ENCODE measurements at places on chromosomes 7 and 10.
A peak's percentile ranks its signal among the peaks of the same experiment; 100 is the strongest.

DNA sequence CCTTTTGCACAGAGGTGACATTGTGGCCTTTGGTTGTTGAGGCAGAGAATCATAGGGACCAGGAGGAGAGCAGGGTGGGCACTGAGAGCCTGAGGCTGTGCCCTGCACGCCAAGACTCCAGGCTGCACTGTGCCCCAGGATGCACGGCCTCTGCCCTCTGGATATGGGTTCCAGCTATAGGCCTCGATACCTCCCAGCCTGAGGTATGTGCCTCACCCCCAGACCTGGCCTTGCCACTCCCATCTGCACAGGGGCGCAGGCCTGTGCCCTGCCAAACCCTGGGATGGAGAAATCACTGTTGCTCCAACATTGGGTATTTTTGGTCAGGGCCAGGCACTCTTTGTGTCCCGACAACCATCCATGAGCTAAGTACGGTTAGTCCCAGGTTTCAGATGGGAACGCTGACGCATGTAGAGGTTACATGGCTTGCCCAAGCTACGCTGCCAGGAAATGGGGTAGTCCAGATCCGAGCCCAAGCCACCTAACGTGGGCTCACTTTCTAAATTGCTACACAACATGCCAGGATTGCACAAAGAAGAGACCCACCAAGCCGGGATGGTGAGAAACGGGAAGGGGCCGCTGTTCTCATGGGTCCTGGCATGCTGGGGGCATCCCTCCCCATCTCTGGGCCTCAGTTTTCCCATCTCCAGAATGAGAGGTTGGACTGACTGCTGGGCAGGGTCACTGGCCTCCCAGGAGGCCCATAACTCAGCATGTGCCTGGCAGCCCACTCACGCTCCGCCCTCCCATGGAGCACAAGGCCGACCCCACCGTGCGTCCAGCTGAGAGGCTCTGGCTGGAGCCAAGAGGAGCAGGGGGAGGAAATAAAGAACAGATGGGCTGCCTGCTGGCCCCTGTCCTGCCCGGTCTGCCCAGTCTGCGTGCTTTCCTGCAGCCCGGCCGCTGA is 44.2 kb downstream of the ZCCHC24 start:
- DNase-seq = peak; percentile 90

DNA sequence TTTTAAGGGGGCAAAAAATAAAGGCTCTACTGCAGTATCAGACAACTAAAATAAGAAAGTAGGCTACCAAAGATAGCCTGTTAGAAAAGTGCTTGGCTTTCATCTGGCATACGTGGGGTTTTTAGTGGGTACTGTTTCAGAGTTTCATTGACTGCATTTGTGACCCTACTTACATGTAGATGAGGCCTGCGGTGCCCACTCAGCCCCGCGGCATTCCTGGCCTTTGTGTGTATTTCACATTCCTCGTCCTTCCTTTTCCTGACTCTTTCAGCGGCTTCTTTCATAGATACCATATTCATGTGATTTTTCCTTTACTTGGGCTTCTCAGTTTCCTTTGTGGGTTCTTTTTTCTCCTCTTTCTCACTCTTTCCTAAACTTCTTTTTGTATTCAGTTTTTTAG is 50.7 kb downstream of the UBE3C start:
- DNase-seq = no peak

DNA sequence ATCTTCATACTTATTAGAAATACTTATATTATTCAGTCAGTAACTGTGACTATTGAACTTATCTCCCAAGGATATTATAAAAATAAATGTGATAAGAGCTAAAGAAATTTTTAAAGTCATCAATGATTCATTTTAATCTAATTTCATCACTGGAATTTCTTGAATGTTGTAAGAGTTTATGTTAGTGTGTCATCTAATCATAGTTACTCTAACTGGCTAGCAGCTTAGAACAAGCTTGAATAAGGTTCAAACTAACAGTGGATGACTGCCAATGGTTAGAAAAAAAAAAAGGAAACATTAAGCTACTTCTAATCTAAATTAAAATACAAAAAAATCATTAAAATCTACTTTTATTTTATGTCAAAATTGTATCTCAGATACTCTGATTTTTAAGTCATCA is 1066.3 kb downstream of the CNTNAP2 start:
- peak; percentile 23 for DNase-seq

- no peak for DNase-seq
Observed at GRCh38 chr7:98281757-98282606, 496 bp downstream of the BRI3 start.

- DNase-seq = no peak
Observed at GRCh38 chr10:74643596-74643975, 182.8 kb upstream of the KAT6B start.

DNA sequence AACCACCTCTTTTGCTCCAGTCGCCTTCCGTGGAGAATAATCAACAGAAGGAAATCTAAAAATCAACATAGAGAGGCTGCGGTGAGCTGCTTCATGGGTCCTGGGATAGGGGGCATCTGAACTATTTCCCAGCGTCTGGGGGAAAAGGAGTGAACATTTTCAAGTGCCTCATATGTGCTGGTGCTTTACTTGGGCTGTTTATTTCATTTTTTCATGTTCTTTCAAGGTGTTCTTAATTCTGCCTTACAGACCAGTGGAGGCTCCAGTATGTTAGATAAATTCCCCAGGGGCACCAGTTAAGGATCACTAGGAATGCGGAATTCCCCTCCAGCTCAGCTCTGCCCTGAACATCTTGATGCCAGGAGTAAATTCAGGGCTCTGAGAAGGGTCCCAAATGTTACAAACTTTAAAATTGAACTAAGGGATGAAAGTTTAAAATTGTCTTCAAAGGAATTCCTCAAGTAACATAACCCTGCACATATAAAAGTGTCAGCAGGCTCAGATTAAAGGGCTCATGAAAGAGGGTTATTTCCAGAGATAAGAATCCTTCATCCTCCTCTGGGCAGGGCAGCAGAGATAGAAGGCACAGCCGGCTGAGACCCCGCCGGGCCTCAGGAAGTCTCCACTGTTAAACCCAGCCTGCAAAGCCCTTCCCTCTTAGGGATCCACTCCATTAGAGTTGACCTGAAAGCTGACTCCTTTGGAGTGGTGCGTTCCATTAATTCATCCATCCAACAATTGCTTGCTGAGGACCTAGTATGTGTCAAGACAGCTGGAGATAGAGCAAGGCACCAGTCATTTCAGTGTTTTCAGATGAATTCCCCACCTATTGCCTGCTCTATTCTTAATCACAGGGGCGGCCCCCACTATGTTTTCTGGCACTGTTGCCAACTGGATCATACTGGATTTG is 345.8 kb downstream of the KCNMA1 start:
- DNase-seq = no peak

DNA sequence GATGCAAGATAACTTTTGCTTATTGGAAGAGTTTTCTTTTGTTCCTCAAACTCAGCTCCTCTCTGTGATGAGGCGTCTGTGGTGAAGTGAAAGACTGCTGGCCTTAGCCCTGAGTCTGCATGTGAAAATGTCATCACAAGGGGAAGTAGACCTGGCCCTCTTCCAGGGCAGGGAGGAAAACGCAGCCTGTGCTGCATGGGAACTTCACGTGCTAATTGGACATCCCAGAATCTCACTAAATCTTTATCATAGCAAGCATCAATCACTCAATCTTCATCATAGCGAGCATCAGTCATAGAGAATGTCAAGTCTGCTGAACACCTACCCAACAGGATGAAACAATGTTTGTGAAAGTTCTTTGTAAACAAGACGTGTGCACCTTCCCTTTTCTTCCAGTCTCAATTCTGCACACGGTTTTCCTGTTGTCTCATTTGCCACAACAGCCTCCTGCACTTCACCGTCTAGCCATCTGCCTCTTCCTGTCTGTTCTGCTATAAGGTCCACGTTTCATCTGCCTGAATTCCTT is 314.6 kb downstream of the FRMD4A start:
- DNase-seq = peak; percentile 91

DNA sequence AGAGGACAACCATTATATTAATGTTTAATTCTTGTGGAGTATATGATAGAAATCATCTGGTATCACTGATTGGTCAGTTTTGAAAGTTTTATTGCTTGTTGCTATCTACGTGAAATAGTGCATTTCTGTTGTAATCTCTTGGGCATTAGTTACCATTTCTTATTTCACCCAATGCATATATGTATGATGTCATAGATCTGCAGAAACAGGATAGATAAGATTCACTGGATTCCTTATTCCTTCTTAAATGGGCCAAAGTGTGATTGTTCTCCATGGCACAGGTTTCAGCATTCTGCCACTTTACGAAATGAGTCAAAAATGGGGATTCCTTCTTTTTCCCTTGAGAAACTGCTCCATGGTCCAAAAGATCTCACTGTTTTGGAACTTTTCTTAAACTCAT is 56.6 kb downstream of the VTI1A start:
- DNase-seq = no peak

GRCh38 chr10:20313665-20314064 is 497.4 kb downstream of the PLXDC2 start:
- DNase-seq = peak; percentile 92

DNA sequence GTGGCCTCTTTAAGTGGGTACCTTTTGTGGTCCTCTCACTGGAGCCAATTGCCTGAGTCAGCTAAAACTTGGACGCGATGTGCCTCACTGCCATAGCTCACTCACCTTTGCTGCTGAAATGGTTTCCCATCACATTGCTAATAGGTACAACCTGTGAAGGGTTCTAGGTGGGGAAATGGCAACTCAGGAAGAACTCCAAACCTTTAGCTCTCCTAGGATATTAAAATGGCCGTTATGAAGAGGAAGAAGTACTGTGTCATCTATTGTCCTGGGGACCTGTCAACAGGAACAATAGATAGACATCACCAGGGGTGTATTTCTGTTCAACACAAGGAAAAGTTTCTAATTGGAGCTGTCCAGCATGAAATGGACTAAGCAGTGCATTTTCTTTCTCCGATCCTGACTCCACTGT is 1.2 kb upstream of the ZNF655 start:
- no peak for DNase-seq

- DNase-seq = no peak
Observed at GRCh38 chr7:16755397-16755796, 1.8 kb downstream of the TSPAN13 start.

- no peak for DNase-seq
Observed at GRCh38 chr7:100804681-100805431, 22.5 kb downstream of the EPHB4 start.

DNA sequence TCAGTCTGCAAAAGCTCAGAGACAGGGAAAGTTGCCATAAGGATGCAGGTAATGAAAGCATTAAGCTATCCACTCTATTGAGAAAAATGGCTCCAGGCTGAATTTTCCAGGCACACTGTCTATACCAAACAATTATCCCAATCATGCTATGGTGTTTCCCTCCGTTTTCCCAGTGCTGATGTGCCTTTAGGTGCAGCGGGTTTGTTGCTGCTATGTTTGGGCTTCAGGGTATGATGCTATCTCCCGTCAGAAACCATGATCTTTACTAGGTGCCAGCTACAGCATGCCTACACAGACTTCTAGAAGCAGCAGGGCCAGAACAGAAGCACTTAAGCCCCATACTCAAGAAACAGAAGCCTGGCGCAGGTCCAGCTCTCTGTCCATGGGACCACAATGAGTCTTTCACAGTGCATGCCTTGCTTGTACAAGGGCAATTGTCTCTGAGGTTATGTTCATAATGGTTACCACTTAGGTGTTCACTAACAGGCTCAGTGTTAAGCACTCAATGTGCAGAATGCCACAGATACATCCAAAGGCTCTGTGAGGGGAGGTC is 19.4 kb downstream of the STEAP1B start:
- no peak for DNase-seq

DNA sequence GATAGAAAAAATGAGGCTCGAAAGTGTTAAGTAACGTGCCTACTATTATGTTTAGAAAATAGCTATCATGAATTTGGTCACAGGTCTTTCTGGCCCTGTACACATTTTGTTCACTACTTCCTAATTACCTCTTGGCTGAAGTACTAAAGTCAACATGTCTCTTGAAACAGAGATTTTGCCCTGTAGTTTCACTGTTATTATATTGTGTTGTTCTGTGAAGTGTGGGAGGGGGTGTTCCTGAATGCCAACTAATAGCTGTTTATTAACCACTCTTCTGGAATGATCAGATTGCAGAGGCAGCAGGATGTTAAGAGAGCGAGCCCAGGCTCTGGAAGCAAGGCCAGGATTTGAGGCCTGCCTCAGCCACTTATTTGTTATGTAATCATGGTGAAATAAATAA is 72.1 kb downstream of the RNF133 start:
- DNase-seq = no peak
